ENCODE measurements at places on chromosomes 5 and 9.

DNA sequence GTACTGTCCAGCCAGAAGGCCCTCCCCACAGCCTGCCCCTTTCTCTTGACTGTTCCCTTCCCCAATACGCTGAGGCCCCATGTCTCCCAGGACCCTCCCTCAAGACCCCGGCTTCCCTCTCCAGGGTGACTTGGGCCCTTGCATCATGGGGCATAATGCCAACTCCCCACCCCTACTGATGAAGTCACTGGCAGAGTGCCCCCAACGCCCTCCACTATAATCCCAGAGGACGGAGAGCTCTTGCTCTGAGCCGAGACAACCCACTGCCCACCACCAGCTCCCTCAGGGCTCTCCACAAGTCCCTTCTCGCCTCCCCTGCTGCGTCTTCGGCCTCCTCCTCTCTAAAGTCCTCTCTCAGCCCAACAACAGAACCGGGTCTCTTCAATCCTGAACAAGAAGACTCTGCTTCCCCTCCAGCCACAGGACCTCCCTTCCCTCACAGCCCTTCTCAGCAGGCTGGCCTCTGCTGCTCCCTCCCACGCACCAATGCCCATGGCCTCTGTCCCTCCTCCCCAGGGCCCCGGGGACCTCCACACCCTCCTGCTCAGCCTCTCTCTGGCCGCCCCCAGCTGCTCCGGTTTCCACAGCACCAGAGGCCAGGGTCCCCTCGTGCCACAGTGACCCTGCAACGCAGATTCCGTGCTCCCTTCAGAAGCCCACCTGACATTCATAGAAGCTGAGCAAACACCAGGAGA is 47.6 kb downstream of the ADAMTS2 start:
- DNase-seq = no peak

DNA sequence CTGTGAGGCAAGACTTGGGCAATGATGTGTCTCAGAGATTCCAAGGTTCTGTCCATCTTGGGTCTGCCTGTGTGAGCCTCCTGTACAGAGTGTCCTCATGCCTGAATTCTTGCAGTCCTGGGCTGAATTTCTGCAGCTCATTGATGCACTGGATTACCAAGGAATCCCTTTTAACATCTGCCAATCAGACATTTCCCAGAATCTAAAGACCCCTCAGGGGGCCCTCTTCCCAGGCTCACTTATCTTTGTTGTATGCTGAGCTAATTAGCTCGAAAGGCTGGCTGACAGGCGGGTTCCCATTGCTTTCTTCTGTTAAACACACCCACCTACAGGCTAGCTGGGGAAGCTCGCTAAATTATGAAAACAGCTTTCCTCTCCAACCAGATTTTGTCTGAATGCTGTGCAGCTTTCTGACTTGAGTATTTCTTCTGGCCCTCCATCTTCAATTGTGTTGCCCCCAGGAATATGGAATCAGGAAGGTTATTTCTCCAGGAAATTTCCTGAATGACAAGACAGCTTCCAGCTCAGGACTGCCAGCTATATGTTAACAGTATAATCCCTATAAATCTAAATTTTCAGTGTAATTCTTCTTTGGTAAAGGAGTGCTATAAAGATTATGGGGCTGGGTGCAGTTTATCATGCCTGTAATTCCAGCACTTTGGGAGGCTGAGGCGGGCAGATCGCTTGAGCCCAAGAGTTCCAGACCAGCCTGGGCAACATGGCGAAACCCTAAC is at the start of gene LIX1:
Gene LIX1, minus strand, starts transcription at position 91 of the 734 bp plus-strand sequence. Its CDS starts 35 bp downstream, at position 56.
- DNase-seq = no peak

DNA sequence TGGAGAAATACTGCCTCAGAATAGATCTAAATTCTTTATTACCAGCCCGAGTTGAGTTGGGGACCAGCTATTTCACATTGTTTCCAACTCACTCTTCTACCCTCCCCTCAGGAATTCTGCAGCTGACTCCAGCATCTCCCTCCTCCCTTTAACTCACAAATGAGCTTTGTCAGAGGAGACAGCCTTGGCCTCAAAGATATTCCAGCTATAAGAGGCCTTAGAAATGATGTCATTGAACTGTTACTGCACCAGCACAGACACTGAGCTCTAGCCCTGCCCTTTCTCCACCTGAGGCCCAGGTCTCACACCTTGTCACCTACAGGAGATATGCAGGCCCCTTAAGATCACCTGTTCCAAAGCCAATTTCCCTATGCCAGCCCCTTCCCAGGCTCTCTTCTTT is 78.4 kb upstream of the ATP10B start:
- no peak for DNase-seq

DNA sequence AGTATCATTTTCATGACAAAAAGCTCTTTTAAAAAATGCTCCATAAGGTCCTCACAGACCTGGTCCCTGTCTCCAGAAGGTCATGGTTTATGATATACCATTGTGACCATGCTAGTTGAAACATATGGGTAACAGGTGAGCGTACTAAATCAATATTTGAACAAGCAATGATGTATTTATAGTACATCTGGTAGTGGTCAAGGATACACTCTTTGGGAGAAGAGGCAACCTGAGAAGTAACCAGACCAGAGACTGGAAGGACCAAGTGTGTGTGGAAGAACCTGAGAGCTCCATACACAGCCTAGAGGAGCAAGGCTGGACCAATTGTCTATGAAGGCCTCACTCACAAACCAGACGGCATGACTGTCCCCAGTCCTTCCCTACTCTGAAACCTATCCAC is 55.1 kb downstream of the LHFPL2 start:
- DNase-seq = no peak

- DNase-seq = no peak
Measured at GRCh38 chr9:123354806-123355508, 1.0 kb upstream of the CRB2 start.

GRCh38 chr5:64026493-64026892 is 64.2 kb upstream of the HTR1A start:
- no peak for DNase-seq

- DNase-seq = no peak
Measured at GRCh38 chr5:156888520-156888919, 38.4 kb downstream of the PPP1R2B start.

DNA sequence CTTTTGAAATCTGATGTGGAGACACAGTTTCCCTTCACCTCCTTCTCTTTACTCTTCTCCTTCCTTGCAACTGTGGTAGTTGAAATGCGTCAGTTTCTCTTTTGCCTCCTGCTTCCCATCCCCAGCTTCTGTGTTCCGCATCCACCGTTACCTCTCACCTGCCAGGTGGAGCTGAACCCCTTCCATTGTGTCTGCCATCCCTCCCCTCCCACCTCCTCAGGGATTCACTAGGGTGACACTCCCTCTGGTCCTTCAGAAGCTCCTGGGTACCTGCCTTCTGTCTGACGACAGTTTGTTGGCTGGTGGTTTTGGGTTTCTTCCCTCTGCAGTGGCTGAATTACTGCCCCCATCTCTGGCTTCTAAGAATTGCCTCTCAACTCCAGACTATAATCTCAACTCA is 132.1 kb downstream of the SLC24A2 start:
- no peak for DNase-seq

DNA sequence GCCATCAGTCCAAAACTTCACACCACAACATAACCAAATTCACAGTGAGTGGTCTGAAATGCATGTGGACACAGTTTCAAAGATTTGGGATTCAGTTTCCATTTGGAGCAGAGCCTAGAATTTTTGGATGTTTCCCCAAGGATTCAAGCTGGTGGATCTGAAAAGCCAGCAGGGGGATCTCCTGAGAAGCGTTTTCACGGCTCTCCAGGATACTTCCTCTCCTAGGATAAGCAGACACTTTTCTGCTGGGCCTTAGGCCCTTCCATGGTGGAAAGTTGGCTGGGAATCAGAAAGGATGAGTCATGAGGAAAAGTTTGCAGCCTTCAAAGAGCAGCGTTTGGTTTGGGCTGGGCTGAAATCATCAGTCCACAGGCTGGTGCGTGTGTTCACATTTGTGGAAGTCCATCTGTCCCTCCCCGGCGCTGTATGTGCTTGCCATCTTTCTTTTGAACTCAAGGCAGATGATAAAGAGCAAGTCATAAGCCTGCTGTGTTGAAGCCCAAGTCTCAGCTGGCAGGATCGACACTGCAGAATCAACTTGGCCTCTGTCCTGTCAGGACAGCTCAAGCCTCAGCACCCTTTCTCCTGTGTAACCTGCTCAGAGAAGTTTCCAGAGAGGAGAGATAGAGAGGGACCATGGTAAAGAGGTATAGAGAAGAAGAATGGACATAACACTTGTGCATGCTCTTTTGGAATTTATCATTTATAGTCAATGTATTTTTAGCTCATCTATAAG is 152.6 kb upstream of the MSX2 start:
- DNase-seq = no peak

DNA sequence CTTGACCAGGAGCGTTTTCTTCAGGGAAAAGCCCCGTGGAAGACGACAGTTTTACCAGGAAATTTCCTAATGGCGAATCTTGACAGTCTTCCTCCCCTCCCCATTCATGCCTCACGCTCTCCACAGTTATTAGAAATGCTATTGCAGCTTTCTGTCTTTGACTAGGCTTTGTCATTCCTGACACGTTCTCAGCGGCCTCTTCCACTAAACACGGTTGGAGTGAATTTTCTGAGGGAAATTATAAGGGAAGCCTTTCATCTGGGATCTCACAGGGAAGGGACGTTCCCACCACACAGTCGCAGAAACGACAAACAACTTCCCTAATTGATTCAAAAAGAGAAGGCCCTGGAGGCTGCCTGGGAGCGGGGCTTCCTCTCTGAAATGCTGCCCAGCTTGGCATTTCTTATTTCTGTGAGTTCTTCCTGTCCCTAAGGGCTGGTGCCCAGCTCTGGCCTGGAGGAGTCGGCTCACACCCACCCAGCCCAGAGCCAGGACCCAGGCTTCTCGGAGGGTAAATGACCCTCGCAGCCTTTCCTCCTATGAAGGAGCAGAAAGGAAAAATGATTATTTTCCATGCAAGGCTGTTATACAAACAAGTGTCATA is 57.1 kb upstream of the PPP1R26 start:
- DNase-seq = no peak

- DNase-seq = no peak
Measured at GRCh38 chr5:42360616-42361314, 62.5 kb upstream of the GHR start.

DNA sequence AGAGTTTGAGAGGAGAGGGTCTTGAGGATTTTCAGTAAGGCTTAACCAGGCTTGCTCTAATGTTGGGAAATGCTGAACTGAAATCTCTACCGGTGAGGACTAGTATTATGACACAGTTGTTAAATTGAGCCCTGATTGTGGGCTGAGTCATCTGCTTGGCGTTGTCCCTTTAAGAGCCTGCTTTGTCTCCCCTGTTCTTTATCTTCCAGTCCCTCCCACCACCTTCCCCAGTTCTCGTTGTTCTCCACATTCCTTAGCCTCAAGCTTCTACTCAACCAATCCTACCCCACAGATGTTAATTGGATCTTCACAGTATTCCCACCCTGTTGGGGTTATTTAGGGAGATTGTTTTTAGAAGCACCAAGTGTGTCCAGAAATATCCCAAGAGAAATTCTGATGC is 57.6 kb downstream of the ANKRD55 start:
- no peak for DNase-seq

DNA sequence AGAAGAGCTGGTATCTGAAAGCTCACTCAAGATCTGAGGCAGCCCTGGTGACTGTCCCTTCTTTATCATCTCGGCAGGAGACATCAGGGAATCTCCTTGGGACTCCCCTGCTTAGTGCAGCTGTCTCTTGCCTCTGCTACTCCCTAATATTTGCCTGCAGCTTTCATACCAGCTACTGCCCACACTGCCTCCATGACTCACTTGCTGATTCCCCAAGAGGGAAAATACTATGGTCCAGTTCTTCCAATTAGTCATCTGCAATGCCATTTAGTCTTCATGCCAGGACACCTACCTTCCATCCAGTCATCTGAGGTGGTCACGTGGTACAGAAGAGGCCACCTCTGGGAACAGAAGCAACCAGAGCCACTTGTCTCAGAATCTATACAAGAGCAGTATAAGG is 270.8 kb downstream of the NTRK2 start:
- DNase-seq = no peak

- DNase-seq = no peak
Measured at GRCh38 chr5:170136506-170136905, 30.8 kb downstream of the FOXI1 start.

DNA sequence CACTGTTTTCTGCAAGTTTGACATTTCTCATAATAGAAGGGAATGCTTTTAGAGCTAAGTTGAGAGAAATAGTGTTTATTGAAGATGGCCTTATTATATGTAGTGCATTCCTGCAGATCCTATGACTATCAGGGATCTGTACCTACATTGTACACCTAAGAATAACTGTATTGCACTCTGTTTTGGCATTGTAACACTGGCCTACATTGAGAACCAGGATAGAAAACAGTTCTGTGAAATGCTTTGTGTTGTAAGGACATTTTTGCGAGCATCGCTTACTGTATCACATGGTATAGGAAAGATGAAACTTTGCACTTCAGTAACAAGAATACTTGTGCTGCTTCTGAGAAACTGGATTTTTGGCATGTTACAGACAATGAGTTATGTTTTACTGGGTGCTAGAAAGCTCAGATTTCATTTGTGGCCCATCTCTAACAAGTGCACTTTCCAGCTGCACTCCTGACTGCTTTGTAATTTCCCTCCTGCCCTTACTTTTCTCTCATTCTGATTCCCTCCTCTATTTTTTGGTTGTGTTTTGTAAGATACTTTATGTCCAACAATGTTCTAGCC is 30.6 kb downstream of the C9orf85 start:
- DNase-seq = no peak

DNA sequence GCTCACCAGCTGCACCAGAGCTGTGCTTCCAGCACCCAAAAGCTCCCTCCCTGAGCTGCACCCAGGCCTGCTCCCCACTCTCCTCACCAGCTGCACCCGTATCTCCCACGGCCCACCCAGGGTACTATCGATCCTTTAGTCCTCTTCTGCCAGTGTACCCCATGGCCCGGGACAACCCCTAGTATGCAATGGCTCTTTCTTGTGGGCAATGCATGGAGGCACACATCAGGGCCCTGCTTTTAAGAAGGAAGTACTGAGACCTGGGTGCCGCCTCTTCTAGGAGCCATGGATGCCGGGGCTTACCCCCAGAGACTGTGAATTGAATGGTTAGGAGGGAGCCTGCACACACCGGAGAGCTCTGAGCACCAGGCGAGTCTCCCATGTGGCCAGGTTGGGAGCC is 49.5 kb downstream of the TENT4A start:
- no peak for DNase-seq

GRCh38 chr5:142722146-142722545 is 36.3 kb upstream of the FGF1 start:
- no peak for DNase-seq

- no peak for DNase-seq
Measured at GRCh38 chr5:64347309-64347708, 158.5 kb upstream of the RGS7BP start.

- DNase-seq = no peak
Measured at GRCh38 chr9:76738402-76738801, 25.8 kb upstream of the PCA3 start.

DNA sequence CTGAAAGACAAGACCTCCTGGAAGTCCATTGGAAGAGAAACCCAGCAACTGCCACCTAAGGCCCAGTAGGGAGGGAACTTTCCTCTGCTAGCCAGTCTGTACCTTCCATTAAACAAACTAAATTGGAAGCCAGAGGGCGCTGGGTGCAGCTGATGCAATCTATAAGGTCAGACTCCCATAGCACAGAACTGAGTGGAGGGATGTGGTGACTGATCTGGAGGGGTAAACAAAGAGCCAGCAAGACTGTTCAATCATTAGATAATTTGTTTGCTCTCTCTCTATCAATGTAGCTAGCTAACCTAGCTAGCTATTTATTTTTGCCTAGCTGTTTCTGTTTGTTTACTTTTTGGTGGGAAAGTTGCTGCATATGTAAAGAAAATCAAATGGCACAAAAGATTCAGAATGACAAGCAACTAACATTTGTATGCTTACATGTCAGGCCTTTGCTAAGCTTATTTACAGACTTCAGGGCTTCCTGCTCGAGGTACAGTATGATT is 291.8 kb upstream of the DAB2 start:
- DNase-seq = no peak
